T-cell (primary cell): ENCODE measurements at places on chromosomes 4 and X. TPM values are rescaled to one million over a fixed set of nuclear protein-coding genes. Genes with fewer than 3 reads are reported as not detected.

Gene ARMCX1
- total RNA-seq, result 1.3 TPM

Gene PIR
- total RNA-seq, result not detected

Gene ELF4
- total RNA-seq, result 35.6 TPM

Gene TRIML1
- total RNA-seq, result not detected

Gene NLGN4X
- not detected for total RNA-seq

GRCh38 chrX:46681849-46682248 is 77.1 kb downstream of the SLC9A7 start:
- DNase-seq, result no peak

GRCh38 chr4:120065974-120066516 is 603 bp downstream of the MAD2L1 start:
- peak; percentile 60 for DNase-seq

DNA sequence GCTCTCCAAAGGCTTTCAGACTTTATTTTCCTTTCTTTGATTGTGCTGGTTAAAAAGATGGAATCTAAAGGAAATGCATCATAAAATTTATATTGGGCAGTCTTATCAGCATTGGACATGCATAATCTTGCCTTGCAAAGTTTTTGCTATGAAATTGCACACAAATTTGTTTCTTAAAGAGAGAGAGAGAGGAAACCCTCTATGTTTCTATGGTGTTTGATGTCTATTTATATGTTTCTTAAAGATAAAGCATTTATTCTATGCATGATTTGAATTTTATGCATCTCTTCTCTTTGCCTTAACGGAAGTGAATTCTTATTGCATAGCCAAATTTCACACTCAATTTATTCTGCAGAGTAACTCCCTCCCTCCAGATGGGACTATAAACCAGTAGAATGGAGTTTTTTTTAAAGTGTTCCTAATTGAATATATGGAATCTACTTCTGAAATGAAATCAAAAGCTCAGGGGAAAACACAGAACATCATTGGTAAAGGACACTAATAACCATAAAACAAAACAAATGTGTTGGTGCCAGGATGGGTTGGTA is 83.5 kb upstream of the PPARGC1A start:
- DNase-seq, result no peak

GRCh38 chr4:83932750-83933391 is 397.0 kb downstream of the GPAT3 start:
- no peak for DNase-seq

DNA sequence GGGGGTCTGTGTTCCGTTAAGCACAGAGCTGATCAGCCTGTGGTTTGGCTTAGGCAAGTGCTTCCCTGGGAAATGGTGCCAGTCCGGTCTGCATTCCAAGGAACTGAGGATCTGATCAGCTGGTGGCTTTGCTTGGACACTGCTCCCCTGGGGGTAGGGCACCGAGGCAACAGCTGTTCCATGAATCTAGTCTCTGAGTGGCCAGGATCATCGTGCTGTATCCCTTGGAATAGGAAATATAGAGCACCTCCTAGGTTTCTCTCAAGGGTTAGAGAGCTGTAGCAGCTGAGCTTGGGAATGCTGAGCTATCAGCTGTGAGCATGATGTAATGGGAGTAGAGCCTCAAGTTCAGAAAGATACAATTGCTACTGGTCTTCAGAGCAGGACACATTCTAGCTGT is 863.9 kb downstream of the RAPGEF2 start:
- no peak for DNase-seq

DNA sequence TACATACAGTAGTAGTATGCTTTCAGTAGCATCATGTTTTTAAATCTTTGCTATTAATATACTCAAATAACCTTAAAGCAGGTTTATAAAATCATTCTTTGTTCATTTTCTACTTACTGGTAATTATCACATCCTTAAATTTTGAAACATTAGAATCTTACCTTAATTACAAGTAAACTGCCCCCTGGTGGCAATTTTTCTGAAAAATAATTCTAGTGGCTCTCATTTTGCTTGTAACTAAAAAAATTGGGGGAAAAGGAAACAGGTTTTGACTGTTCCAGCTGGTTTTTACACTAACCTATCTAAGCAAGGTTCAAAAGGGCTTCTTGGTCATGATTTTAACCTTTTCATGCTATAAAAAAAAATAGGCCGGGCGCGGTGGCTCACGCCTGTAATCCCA is 18.5 kb upstream of the DCAF4L1 start:
- DNase-seq, result no peak

GRCh38 chr4:57462843-57463242 is 352.7 kb upstream of the IGFBP7 start:
- no peak for DNase-seq

- no peak for DNase-seq
Measured at GRCh38 chr4:148164557-148164956, 277.7 kb downstream of the NR3C2 start.

- DNase-seq, result no peak
Measured at GRCh38 chrX:96436105-96436504, 248.5 kb upstream of the DIAPH2 start.

DNA sequence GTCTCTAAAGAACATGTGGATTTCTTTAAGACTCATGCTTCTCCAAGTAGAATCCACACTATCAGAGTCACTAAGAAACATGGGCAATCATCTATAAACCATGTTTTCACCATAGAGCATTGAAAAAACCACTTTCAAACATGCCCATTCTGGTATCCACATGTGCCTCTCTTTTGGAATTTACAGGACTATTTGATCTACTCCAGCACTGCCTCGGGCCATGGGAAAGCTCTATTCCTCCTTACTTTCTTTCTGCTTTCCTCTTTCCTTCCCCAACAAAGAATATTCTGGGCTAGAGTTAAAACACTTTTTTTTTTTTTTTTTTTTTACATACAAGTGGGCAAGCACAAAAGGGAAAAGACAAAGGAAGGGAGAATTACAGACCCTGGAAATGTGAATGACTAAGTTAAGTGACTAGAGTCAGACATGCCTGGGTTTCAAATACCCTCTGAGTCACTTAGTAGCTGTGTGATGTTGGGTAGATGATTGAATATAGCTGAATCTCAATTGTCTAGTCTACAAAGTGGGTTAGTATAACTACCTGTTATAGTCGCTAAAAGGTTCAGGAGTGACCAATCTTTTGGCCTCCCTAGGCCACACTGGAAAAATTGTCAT is 847.7 kb upstream of the INTU start:
- no peak for DNase-seq

- no peak for DNase-seq
Measured at GRCh38 chr4:68951806-68952585, 392 bp upstream of the UGT2A3 start.

GRCh38 chrX:41384051-41384705 is 50.2 kb downstream of the DDX3X start:
- peak; percentile 54 for DNase-seq

DNA sequence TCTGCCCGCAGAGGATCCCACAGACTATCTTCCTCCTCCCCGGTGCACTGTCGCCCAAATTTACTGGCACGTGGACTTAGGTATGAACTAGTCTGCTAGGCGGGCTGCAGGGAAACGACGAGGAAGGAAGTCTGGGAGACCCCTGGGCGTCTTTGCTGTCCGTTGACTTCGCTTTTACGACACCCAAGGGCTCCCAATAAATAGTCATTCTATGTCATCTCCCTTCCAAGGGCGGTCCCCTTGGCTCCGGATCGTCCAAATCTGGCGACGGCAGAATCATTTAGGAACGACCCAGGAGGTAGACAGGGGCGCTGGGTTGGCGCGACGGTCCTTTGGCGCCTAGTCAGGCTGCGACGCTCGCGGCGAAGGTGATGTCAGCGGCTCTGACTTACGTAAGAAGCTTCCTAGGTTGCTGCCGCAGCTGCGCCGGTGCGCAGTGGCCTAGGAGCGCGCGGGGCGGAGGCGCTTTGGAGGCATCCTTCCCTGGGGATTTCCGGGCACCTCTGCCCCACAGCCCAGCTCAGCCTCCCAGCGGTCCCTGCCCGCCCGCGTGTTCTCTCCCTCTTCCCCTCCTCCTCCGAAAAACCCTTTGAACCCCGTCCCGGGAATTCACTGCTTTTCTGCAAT is 2.2 kb downstream of the NHS start:
- no peak for DNase-seq

- DNase-seq, result no peak
Measured at GRCh38 chr4:154231806-154232478, 259.7 kb downstream of the DCHS2 start.

- no peak for DNase-seq
Measured at GRCh38 chrX:154441984-154442707, 1.8 kb upstream of the FAM50A start.
